ENCODE measurements at places on chromosomes 2 and 18.

- DNase-seq: no peak
Measured at GRCh38 chr18:69580107-69580506, 179.4 kb downstream of the DOK6 start.

- DNase-seq: no peak
Measured at GRCh38 chr2:1541819-1542475, 128.7 kb downstream of the TPO start.

GRCh38 chr2:28956890-28957289 lies 24.2 kb upstream of the TOGARAM2 start:
- DNase-seq: no peak

GRCh38 chr2:1681323-1682180 lies 62.8 kb downstream of the PXDN start:
- DNase-seq: no peak

DNA sequence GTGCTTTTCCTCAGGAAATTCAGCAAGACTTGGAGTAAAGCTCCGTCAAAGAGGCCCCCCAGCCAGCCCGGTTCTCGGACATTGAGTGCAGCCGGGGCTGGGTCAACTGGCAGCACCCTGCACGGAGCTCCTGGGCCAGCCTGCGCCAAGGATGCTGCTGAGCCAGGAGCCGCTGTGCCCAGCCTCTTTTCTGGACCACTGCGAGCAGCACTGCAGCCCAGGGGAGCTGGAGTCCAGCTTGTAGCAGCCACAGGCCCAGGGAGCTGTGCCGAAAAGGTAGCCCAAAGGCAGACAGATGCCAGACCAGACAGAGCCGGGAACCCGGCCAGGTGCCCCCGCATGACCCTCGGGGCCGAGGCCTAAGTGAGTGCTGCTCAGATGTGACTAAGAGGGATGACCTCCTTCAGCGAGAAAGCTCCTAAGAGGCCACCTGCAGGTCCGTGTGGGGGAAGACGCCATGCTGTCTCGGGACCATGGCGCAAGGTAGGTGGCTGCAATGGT lies 7.3 kb downstream of the CLHC1 start:
- no peak for DNase-seq

DNA sequence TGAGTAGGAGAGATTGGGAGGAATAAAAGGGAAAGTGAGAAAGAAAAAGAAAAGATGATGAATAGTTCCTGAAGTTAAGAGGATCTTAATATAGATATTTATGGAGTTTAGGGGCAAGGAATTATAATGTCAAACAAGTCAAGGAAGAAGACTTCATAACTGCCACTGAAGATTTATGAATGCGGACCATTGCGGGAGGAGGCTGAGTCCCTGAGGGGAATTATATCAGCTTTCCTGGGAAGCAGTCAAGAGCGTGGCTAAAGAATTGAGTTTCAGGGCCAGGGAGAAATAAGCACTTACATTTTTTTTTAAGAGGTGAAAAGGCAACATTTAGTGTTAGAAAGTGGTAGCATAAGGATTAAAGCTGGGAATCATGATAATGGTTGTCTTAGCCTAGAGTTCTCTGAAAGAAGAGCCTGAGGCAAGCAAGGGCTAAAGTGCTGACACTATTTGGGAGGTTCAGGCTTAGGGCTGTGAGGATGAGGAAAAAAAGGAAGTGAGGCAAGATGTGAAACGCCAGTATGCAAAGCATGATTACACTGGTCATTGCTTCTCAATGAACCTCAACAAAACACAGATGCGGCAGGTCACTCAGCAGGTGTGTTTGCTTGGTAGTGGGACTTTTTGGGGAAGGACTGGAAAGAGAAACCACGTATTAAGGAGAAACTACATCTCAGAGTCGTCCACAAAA lies 217.1 kb downstream of the SLC4A3 start:
- DNase-seq: no peak

- no peak for DNase-seq
Measured at GRCh38 chr18:79829136-79829854, 31.6 kb downstream of the KCNG2 start.

DNA sequence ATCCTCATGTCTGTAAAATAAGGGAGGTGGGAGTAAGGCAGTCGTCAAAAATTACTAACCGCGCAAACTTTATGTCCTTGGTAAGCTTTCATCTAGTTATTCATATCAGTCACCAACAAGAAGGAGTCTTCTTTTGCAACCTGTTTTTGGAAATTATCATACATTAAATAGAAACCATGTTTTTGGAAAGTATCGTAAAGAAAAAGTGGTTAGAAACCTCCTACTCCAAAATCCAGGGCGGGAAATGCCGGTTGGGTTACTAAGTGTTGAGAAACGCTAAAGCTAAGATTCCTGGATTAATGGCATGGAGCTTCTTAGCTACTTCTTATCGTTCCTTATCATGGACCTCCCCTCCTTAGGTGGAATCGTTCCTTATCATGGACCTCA lies 778 bp downstream of the BBS5 start:
- DNase-seq: no peak

DNA sequence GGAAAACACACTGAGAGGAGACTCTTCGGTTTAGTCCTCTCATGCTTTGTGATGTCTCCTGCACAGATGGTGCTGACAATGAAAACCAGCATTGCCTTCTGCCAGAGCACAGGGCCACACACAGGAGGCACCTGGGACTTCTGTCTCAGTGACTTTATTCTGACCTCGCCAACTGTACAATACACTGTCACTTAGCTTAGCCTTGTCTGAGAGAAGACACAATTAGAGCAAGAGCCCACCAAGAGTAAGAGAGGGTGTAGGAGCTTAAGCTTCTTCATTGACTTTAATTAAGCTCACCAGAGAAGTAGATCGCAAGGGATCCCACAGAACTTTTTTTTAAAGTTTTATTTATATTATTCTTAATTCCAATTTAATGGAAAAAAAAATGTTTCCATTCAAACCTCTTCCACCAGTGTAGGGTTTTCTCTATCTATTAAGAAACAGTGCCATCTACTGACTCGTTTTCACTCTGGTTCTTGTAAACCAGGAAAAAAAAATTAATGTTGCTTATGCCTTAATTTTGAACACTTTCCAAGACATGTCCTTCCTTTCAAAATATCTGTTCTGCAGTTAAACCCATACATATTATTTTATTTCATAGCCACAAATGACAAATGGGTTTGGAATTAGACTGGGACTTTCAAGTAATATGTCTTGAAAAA lies 42.4 kb upstream of the DDX18 start:
- peak; percentile 13 for DNase-seq

DNA sequence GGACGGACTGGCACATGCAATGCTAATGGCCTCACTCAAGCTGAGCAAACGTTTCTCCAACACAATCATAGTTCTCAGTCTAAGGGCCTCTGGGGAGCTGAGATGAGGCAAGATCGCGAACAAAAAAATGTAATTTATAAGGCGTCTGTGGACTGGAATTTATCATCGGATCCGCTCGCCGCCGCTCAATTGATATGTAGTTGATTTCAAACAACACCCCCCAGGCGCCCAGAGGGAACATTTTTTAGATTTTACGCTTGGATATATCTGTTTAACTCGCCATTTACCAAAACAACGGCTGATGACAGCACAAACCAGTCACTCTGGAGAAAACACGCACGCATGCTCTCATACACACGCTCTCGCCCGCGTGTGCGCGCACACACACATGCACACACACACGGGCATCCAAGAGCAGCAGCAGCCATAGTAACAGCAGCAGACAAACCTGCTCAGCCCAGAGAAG lies 335.8 kb downstream of the SMAD2 start:
- no peak for DNase-seq

GRCh38 chr18:4106407-4107033 lies 348.6 kb downstream of the DLGAP1 start:
- DNase-seq: peak; percentile 56

- DNase-seq: peak; percentile 37
Measured at GRCh38 chr2:186459009-186459408, 27.1 kb upstream of the ZC3H15 start.

DNA sequence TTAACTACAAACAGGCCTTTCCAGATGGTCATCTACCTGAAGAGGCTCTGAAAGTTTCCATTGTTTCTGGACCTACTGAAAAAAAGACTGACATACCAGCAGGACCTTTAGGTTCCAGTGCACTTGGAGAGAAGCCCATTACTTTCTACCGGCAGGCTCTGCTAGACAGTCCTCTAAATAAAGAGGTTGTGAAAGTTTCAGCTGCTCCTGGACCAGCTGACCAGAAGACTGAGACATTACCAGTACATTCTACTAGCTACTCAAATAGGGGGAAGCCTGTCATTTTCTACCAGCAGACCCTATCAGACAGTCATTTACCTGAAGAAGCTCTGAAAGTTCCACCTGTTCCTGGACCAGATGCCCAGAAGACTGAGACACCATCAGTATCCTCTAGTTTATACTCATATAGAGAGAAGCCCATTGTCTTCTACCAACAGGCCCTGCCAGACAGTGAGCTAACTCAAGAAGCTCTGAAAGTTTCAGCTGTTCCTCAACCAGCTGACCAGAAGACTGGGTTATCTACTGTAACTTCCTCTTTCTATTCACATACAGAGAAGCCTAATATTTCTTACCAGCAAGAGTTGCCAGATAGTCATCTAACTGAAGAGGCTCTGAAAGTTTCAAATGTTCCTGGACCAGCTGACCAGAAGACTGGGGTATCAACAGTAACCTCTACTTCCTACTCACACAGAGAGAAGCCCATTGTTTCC lies 65.8 kb downstream of the ALMS1 start:
- no peak for DNase-seq

DNA sequence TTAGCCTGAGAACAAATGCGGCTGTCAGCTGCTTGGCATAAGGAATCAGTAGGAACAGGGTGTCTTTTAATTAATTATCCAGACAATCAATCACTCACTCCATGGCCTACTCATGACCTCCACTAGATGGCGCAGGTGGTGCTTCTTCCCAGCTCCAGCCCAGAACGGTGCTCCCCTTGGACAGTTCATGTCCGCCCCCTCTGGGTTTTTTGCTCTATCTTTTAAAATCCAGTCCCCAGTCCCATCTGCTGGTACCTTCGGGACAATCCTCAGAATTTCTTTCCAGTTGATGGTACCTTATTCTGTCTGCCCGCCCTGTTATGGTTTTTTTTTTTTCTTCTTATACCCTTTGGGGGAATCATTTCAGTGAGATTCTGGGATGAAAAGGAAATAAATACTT lies 99.8 kb downstream of the CACNB4 start:
- DNase-seq: peak; percentile 64

DNA sequence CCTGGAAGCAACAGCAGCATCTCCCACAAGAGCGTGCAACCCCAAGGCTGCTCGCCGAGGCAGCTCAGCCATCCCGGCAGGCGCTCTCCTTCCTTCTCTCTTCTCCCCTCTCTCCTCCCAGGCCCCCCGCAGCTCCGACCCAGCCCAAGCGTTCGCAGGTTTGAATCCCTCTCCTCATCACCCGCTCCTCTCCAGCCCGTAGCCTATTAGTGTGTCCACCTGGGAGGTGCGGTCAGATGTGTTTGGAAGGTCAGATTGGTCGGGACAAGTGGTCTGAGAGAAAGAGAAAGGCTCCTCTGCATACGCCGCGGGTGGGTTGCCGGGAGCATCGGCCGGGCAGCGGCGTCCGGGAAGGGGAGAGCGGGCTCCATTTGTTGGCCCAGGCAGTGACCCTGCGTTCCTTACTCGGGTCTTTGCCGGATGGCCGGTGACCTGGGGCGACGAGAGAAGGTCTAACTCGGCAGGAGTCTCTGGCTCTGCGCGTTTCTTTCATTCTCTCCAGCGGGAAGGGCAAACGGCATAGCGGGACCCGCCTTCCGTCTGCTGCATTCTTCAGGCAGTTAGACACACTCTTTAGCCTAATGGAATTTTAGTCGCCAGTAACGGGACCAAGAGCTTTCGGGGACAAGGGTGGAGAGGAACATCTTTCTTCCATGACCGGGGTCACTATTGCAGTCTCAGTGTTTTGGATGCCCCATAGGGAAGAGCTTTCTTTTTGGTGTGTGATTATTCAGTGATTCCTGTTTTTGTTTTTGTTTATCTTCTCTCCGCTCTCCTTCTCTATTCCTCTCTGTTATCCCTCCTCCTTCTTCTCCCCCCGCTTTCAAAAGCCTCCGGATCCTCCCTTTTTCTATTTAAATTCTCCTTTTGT lies 1.1 kb upstream of the TMEFF2 start:
- DNase-seq: no peak

GRCh38 chr2:174945601-174946260 lies 59.5 kb downstream of the CHN1 start:
- DNase-seq: no peak

- peak; percentile 28 for DNase-seq
Measured at GRCh38 chr2:55590810-55591440, 26.5 kb downstream of the PPP4R3B start.

- no peak for DNase-seq
Measured at GRCh38 chr2:217647925-217648324, 354.9 kb downstream of the TNS1 start.

DNA sequence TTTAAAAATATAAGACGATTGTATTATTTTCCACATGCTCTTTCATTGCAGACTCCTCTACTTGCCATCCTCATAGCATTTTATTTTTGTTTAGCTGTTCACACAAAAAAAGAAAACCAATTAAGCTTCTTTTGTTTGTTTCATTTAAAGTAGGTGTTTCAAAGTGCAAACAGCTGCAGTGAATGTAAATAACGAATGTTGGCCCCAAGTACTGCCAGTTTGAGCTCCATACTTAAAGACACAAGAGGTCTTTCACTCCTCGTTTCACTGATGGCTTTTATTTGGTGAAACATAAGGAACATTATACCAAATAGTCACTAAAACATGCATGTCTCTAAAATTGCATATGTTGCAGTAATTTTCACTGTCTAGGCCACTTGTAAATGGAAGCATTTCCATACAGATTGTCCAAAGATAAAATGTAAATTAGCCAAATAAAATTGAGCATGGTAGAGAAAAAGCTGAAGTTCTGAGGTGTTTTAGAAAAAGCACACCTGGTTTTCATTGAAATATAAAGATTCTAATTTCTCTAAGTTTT lies 253.4 kb downstream of the TMX3 start:
- no peak for DNase-seq

- DNase-seq: peak; percentile 38
Measured at GRCh38 chr2:219713110-219713509, 85.7 kb downstream of the SLC4A3 start.

GRCh38 chr2:192969055-192969454 lies 774.3 kb upstream of the TMEFF2 start:
- no peak for DNase-seq

GRCh38 chr2:152418688-152419087 lies 83.7 kb downstream of the FMNL2 start:
- DNase-seq: no peak

All from NCI-H446 (cell line).